ENCODE measurements at places on chromosomes 13 and 19.

DNA sequence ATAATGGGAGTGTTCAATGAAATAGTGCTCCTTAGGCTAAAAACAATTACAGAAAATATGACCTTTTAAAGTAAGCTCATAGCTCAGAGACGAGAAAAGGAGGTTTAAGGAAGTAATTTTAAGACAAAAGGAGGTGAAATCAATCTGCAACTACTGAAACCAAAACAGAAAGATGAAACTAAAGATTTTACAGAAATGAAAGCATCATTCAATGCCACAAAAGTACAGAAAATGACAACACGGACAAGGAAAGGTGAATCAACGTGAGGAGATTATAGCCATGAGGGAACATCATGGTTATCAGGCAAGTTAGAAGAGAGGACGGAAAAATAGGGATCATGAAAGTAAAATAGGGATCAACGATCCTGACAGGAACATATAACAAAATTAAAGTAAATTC, 745.2 kb downstream of the PCDH17 start:
- DNase-seq = no peak

DNA sequence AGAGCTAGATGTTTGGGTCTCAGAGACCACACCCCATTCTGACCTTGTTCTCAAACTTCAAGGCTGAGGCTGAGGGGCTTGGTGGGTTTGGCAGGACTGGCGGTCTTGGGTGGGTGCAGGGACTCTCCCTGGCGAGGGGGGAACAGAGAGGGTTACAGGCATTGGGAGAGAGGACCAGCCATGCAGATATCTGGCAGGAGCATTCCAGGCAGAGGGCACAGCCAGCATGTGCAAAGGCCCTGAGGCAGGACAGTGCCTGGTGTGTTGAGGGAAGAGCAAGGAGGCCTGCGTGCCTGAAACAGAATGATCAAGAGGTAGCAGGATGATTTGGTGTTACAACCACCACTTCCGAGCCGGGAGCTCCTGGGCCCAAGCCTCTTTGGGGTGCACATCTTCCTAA, 27.4 kb downstream of the NFILZ start:
- no peak for DNase-seq

GRCh38 chr19:2050991-2051772, at the start of gene MKNK2:
TSS of gene MKNK2 (minus strand) at chr19:2051244. CDS start at chr19:2050851, 393 bp downstream.
- peak; percentile 90 for DNase-seq

GRCh38 chr13:108249150-108249549, 20.4 kb upstream of the TNFSF13B start:
- DNase-seq = no peak

GRCh38 chr19:11265785-11266236, 3.5 kb upstream of the DOCK6 start:
- DNase-seq = no peak

DNA sequence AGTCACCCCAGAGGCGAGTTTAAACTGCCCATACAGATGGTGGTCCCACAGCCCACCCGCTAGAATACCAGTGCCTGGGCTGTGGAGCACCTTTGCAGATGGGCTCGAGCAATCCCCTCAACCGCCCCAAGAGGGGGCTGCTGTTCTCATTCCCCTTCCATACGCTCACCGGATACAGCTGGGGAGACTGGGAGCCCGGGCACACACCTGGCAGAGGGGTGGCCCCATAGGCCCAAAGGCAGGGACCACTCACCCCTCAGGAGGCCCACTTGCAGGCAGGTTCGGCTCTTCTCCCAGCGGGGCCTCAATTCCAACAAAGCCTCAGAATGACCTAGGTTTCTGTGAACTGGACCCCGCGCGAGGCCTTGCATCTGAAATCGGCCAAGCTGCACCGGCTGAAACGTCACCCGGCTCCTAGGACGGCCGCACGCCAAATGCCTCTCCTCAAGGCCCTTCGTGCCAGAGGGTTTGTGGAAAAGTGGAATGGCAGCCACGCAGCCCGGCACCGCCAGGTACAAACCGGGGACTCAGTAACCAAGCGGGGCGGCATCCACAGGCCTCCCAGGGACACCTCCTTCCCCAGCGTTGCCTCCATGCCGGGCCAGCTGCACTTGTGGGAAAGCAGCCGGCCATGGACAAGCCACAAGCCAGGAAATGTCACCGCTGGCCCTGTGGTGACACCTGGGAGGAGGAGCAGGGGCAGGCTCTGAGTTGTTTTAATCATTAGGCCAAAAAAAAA, 18.7 kb downstream of the MLLT1 start:
- no peak for DNase-seq

Measured in CD8-positive, alpha-beta memory T cell (primary cell).